ENCODE measurements at places on chromosomes 3 and 15.

GRCh38 chr15:33788906-33789540, 179.3 kb upstream of the CHRM5 start:
- peak; percentile 72 for DNase-seq

DNA sequence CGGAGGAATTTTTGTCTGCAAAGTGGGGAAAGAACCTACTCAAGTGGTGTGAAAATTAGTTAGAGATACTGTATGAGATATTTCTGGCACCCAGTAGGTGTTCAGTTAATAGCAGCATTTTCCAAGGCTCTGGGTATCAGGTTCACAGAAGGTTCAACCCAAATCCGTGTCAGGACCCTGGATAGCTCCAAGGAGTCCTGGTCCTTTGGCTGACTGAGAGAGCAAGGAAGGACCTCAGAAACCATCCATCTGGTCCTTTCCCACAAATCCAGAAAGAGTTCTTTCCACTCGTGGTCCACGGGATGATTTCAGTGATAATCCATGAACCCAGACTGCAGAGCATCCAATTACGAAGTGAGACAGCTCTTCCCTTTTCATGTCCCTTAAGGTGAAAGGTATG, 51.4 kb downstream of the SLC6A11 start:
- DNase-seq, result peak; percentile 56

DNA sequence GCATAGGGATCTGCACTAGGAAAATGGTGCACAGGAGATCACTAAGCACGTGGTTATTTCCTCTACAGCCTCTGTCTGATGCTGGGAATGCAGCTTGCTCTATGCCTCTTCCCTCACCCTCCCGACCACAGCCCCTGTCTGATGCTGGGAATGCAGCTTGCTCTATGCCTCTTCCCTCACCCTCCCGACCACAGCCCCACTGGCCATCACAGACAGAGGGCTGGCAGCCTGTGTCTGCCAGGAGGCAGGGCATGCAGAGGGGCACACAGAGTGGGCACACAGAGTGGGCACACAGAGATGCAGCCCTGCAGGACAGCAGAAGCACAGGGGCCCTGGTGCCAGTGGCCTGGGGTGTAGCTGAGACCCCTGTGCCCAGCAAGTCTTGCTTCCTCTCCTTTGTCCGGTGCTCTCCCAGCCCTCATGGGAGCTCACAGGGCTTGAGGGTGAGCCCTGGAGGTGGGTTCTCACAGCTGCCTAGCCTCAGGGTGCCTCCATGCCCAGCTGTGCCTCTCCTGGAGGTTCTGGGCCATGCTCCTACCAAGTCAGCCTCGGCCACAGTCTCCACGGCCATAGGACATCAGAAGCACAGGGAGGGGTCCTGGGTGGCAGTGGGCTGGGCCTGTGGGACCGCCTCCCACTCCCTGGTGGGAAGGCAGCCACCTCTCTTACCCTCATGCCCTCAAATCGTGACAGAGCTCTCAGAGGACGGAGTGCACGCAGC, 65.8 kb downstream of the EXOG start:
- no peak for DNase-seq

- no peak for DNase-seq
Measured at GRCh38 chr15:65953622-65954021, 84.3 kb downstream of the RAB11A start.

- DNase-seq, result no peak
Measured at GRCh38 chr3:140724856-140725812, 47.3 kb downstream of the TRIM42 start.

GRCh38 chr15:89444241-89445225, 51.9 kb downstream of the RHCG start:
- no peak for DNase-seq

DNA sequence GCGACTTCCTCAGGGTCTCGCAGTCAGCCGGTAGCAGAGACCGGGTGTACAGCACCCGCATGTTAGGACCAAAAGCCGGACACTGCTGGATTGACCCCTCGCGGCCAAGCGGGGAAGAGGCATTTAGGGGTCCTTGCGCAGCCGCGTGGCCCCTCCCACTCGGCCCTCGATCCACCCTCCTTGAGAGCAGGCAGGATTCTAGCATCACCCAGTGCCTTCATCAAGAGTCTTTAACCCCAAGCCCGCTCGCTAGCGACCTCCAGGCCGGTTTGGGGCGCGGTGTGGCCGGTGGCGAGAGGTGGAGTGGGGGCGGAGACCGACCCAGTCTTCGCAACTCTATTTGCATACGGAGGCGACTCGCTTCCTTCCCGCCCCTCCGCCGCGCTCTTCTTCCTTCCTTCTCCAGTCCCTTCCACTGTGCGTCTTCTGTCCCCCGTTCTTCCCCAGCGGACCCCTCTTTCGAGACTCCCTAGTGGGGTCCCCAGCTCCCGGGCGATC, at the start of gene ST6GAL1:
Gene ST6GAL1, plus strand, starts transcription at position 384 of the 498 bp plus-strand sequence. CDS start 112,178 bp downstream, outside the sequence.
- peak; percentile 70 for DNase-seq

GRCh38 chr3:89373434-89373833, 266.0 kb downstream of the EPHA3 start:
- DNase-seq, result no peak

- DNase-seq, result no peak
Measured at GRCh38 chr3:105773291-105773690, 95.5 kb downstream of the CBLB start.

DNA sequence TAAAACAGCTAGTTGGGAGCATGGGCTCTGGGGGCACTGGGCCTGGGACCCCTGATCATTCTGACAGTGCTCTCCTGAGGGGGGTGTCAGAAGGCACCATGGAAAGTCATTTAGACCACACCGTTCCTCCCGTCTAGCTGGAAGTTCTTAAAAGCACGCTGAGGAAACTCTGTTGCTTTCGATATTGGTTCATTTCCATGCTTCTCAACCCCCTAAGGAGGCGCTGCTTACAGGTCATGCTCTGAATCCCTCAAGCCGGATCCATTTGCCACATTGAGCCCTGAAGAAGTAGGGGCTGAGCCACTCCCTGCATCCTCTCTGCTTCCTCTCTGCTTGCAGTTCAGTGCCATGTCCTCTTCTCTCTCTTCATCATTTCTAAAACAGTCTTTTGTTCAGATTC, 187.2 kb downstream of the CACNA2D3 start:
- no peak for DNase-seq

DNA sequence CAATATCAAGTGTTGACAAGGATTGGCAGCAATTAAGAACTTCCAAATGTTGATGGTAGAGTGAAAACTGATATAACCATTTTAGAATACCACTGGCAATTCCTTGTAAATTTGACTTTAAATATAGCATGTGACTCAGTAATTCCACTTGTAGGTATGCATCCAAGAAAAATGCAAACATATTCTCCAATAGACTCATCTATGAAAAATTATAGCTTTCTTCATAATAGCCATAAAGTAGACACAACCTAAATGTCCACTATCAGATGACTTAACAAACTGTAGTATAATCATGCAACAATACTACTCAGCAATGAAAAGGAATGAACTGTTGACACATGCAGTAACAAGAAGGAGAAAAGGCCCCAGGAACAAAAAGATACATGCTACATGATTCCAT, 988.1 kb downstream of the FHIT start:
- no peak for DNase-seq

DNA sequence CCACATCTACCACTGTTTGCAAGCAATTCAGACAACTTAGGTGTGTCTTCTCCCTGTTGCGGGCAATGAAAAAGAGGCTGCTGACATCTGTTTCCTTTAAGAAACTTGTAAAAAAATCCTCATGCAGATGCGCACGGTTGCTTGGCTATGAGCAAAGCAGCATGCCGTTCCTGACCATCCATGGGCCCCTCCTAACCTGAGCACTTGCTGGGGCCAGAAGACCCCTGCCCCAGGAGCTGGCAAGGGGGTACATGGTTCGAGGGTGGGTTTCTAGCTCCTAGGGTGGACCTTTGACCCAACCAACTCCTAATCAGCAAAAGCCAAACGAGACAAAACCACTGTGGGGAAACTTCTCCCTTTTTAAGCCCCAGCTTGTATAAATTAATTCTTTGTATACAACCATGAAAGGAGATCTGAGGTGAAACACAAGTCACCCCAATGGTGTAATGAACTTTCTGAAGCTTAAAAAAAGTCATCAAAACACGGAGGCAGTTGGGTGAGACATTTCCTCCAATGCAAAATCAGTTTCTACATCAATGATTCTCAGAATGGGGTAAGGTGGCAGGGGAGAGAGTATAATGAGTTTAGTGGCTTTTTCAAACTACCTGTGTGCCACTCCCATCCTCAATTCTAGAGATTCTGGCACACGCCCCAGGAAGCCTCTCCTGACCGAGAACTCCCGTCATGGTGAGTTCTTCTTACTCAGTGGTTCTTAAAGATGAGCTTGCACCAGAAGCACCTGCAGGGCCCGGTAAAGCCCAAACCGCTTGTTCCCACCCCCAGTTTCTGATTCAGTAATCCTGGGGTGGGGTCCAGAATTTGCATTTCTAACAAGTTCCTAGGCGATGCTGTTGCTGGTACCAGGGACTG, 44.1 kb downstream of the CPN2 start:
- DNase-seq, result peak; percentile 81

DNA sequence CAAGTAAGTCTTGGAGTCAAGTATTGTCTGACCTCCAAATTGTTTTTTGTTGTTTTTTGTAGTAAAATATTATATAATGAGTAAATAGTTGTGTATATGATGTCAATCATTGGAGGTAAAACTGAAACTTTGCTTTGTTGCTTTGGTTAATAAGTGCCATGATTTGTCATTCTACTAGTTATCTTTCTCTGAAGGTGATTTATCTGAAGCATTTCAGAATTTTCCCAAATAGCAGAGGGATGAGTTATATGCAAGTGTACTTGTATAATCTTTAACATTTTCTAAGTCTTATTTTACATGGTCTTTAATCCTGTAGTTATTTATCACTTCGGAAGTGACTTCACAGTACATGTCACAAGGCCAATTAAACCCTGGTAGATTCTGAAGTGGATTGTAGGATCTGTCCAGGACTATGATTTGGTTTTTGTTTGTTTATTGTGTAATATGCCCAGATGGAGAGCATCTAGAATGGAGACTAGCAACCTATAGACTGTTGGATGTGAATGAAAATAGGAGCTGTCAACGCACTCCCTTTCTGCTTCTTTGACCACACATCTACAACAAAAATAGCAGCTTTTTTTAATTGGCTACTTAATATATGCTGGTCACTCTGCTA, 93.1 kb upstream of the SAMMSON start:
- no peak for DNase-seq

DNA sequence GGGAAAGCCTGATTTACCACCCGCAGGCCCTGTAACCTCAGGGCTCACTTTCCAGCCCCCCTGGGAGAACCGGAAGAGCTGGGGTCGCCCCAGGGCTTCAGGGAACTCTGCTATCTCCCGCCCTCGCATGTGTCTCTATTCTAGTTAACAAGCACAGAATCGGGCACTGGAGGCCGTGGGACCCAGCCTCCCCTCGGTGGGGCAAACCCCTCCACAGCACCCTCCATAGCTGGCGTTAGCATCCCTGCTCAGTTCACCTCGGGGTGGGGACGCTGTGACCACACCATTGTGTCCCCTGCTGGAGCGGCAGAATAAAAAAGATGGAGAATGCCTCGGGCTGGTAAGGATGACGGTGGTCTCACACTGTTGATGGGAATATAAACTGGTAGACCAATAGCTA, 3.5 kb upstream of the LRRC15 start:
- DNase-seq, result no peak

DNA sequence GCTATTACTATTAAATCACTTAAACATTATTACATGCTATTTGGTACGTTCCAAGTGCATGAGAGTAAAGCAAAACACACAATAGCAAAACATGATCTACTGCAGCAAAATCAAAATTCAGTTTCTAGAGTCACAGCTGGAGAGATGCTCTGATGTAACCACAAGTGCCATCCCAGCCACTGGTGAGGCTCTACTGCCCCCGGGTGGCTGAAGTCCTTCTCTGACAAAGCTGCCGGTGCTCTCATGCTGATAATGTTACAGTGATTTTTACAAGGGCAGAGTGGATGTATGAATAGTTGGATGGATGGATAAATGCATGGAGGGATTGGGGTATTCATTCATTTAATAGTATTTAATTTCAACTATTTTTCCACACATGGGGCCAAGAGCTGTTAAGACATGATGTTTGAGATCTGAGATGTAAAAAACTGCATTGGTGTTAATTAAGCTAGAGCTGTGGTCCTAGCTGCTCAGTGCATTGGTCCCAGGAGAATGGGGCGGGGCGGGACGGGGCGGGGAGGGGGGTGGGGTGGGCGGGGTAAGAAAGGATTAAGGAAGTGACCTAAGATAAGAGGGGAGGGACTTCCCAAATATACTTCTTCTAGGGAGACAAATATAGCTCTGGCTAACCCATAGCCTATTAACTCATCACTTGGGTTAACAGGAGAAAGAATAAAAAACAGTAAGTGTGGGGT, 5.3 kb upstream of the SPESP1 start:
- peak; percentile 69 for DNase-seq

DNA sequence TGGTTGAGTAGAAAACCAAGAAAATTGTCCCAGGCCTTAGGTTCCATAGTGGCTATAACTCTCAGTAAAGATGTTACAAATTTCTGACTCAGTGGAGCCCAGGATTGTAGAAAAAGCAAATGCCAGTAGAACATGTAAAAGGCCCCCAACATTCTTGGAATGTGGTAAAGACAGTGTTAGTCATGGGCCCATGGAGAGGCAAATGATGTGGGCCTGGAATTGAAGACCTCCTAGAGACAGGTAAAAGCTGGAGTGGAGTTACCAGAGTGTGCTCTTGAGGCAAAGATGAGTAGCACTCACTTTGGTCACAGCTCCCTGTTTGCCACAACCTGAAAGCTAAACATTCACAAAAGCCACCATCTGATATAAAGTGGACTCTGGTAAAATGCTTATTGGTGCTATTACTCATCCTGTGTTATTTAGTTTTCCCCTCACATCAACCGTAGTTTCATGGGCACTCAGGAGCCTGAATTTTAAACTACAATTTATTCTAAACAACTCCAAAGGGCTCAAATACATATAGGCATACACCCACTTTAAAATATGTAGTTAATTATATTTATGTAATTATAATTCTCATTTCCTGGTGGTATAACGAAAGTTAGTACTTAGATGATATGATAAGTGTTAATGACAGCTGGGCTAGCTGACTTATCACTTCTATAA, 359.6 kb upstream of the NECTIN3 start:
- no peak for DNase-seq

DNA sequence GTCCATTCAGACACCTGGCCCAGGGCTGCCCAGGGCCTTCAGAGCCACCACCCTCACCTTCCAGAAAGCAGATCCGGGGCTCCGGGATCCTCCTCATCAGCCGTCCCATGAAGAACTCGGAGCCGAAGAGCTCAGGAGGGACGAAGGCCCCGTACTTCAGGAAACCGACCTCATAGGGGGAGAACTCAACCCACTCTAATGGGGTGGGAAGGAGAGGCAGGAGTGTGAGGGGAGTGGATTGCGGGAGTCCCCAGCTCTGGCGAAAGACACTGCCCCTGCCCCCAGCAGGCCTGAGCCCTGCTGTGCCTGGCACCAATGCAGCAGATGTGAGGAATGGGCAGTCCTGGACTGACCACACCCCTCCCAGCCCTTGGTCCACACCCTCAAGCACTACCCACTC, 22.6 kb downstream of the PLA2G4D start:
- no peak for DNase-seq

GRCh38 chr15:67801926-67802914, 23.1 kb upstream of the SKOR1 start:
- DNase-seq, result no peak

- no peak for DNase-seq
Measured at GRCh38 chr3:9697892-9698291, 5.7 kb upstream of the CPNE9 start.

GRCh38 chr15:59200560-59200959, 6.1 kb upstream of the LDHAL6B start:
- no peak for DNase-seq

All from common myeloid progenitor, CD34-positive (primary cell).